Fibroblast of skin of back (primary cell): ENCODE measurements at places on chromosomes 2 and 18.

GRCh38 chr18:58955738-58956137 is 91.1 kb downstream of the ZNF532 start:
- DNase-seq, result no peak

- DNase-seq, result peak; percentile 65
These were observed 84.0 kb downstream of the LIPG start for GRCh38 chr18:49645841-49646351.

DNA sequence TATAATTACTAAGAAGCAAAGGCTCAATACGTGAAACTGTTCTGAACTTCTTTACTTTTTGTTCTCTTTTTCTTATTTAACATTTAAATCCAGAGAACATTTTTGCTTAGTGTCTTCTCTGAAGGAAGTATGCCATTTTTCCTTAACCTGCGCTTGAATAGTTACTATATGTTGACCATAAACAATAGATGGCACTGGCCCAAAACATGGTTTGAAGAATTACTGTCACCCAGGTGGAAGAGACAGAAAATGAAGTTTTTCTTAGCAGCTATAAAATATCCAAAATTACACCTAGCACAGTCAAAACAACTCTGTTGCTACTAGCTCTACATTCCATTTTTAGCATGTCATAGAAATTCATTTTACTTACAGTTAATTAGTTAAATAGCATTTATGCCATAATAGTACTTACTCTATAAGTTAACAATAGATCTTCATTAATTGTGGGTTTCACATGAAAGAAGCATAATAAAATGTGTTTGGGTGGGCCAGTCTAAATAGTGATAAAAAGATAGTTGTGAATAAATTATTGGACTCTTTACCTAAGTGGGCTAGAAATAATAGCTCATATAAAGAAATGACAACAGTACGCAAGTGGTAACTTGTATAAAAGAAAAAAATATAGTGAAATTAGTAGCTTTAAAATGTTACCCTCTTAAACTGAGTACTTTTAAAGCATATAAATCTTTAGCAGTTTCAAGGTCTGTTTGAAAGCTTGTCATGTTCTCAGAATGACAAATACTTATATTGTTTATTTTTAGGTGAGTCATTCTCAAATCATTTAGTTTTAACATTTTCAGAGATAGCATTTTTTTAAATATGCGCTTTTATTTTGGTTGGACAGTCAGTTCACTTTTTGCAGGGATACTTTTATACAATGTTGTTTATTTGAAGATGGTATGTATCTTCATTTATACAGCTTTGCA is 3.7 kb downstream of the ETAA1 start:
- DNase-seq, result peak; percentile 76

DNA sequence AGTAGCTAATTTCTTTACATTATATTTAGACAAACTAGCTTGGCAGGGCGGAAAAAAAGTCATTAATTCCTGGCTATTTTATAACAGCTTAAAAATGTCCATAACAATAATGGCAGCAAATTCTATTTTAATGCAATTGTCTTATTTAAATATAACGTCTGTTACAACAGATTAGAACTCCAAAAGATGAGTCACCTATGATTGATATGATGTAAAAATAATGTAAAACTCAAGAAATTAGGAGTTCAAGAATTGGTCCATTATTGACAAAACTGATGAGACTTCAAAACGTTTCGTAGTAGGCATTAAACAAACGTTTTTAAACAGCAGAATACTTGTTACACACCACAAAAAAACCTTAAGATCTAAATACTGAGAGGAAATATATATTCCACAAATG is 2.7 kb downstream of the XPO1 start:
- DNase-seq, result no peak

DNA sequence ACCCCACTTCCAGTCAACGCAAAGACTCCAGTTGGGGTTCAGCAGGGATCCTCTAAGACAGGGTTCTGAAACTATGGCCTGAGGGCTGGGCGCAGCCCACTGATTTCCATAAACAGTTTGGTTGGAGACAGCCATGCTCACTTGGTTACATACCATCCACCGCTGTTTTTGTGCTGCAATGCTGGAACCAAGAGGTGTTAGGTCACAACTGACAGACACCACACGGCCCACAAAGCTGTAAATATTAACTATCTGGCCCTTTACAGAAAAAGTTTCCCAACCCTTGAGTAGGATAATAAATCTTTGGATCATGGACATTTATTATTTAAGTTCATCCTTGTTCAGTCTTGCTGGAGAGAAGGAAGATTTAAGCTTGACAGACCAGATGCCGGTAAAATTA is 8.4 kb upstream of the CD226 start:
- no peak for DNase-seq

DNA sequence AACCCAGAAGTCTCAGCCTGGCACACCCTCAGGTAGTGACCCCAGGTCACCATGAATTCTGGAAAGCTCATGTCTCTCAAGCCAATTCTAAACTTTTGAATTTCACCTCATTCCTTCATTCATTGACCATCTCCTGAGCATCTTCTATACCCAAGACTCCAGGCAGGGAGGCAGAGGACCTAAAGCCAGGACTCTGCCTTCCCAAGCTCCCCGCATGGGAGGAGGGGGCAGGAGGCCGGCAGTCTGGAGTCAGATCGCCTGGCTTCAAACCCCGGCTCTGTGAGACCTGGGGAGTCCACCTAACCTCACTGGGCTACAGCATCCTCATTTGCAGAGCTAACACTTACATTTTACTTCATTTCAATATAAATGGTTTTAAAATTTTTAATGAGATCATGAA is 59.0 kb downstream of the SMAD7 start:
- DNase-seq, result no peak

DNA sequence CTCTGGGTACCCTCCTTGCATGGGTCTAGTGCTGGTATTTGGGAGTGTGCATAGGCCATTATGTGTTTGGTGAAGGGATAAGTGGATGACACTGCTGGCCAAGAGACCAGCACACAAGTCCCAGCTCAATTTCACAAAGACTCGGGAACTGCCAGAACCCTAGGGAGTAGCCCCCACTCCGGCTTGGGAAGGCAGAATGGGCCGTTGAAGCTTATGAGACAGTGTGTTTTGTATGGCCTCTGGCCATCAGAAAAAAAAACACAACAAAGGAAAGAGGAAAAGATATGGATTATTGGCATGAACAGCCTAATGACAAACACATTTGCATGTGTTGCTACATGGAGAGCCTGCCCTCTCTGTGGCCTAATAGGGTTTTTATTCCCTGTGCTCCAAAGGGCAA is 144.2 kb downstream of the TTC32 start:
- DNase-seq, result no peak

- no peak for DNase-seq
These were observed 11.3 kb upstream of the RPL31 start for GRCh38 chr2:100990650-100991403.

- DNase-seq, result peak; percentile 62
These were observed 98.3 kb upstream of the ID2 start for GRCh38 chr2:8583400-8584173.

DNA sequence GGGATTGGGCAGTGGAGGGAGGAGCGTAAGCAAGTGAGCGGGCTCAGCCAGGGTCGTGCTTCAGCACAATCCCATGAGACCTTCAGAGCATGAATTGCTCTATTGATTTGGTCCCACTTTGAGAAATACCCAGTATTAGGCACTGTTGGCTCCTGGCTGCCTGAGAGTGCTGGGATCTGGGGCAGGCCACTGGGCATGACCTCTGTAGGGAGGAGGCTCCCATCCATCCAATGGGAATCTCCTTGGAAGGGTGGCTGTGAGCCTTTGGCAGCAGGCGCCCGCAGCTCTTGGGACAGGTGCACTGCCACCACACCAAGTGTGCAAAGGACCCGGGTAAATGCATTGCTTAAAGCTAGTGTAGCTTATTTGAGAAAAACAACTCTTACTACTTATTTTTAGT is 137.5 kb downstream of the LDLRAD4 start:
- no peak for DNase-seq

GRCh38 chr2:11359865-11360264 is 15.4 kb upstream of the ROCK2 start:
- DNase-seq, result no peak
